ENCODE measurements at places on chromosomes 6 and 20. TPM values are rescaled to one million over a fixed set of nuclear protein-coding genes. Genes with fewer than 3 reads are reported as not detected.

- no peak overlapping the region for H3K4me3 ChIP-seq
- H3K27ac ChIP-seq, result no peak overlapping the region
- H3K27me3 ChIP-seq, result peaks cover 52% of the 10 kb centered on the region
- no peaks in the 10 kb centered on the region for H3K4me1 ChIP-seq
- DNase-seq, result no peak
Observed at GRCh38 chr20:49501917-49502316, 19.4 kb upstream of the KCNB1 start.

- H3K27me3 ChIP-seq, result peaks cover 8% of the 10 kb centered on the region
- H3K36me3 ChIP-seq, result peaks cover 16% of the 10 kb centered on the region
- DNase-seq, result no peak
- H3K4me1 ChIP-seq, result peaks cover 15% of the 10 kb centered on the region
- no peak overlapping the region for H3K27ac ChIP-seq
Observed at GRCh38 chr6:169571123-169571962, 130.5 kb downstream of the WDR27 start.

The MDC1 gene
- total RNA-seq, result 63.2 TPM

The GTSF1L gene
- not detected for total RNA-seq

- no peaks in the 10 kb centered on the region for H3K36me3 ChIP-seq
- no peak overlapping the region for H3K27ac ChIP-seq
- no peak overlapping the region for H3K4me3 ChIP-seq
- peaks cover 3% of the 10 kb centered on the region for H3K27me3 ChIP-seq
- H3K4me1 ChIP-seq, result no peaks in the 10 kb centered on the region
Observed at GRCh38 chr20:48603116-48603818, 224.5 kb downstream of the PREX1 start.

DNA sequence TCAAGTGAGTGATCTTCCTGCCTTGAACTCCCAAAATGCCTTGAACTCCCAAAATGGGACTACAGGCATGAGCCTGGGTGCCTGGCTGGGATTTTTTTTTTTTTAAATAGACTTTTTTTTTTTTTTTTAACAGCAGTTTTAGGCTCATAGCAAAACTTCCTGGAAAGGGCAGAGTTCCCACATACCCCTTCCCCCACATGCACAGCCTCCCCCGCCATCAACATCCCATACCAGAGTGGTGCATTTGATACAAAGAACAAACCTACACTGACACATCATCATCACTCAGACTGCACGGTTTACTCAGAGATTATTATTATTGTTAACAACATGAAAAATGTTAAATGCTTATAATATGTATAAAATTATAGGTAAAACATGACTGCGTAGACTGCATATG is 26.0 kb downstream of the UQCC1 start:
- H3K4me1 ChIP-seq, result peaks cover 8% of the 10 kb centered on the region
- H3K27me3 ChIP-seq, result no peaks in the 10 kb centered on the region
- H3K4me3 ChIP-seq, result no peak overlapping the region
- DNase-seq, result no peak

GRCh38 chr20:38840894-38841470 is 35.5 kb downstream of the PPP1R16B start:
- H3K4me3 ChIP-seq, result no peak overlapping the region
- H3K4me1 ChIP-seq, result peaks cover 58% of the 10 kb centered on the region
- H3K36me3 ChIP-seq, result peaks cover 51% of the 10 kb centered on the region
- DNase-seq, result no peak

The GMDS gene
- 38.5 TPM for total RNA-seq

- no peak for DNase-seq
- H3K4me1 ChIP-seq, result no peaks in the 10 kb centered on the region
- no peak overlapping the region for H3K27ac ChIP-seq
Observed at GRCh38 chr6:66291905-66292304, 584.9 kb upstream of the EYS start.

GRCh38 chr20:42083280-42083679 is 465.1 kb upstream of the CHD6 start:
- H3K4me1 ChIP-seq, result no peaks in the 10 kb centered on the region
- no peak for DNase-seq
- no peak overlapping the region for H3K27ac ChIP-seq

GRCh38 chr6:146895772-146896061 is 296.9 kb downstream of the ADGB start:
- no peak overlapping the region for H3K27ac ChIP-seq
- H3K36me3 ChIP-seq, result no peaks in the 10 kb centered on the region
- H3K27me3 ChIP-seq, result peaks cover 27% of the 10 kb centered on the region
- H3K4me3 ChIP-seq, result no peak overlapping the region
- no peak for DNase-seq

The WFDC10B gene
- not detected for total RNA-seq

DNA sequence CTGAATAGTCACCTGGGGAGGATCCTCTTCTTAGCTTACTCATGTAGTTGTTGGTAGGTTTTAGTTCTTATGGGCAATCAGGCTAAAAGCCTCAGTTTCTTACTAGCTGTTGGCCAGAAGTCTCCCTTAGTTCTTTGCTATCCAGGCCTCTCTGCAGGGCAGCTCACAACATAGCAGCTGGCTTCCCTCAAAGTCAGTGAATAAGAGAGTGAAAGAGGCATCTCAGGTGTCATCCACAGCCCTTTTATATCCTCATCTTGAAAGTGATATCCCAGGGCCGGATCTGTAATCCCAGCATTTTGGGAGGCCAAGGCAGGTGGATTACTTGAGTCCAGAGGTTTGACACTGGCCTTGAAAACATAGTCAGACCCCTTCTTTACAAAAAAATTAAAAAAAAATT is 42.1 kb upstream of the FOXA2 start:
- H3K27me3 ChIP-seq, result no peaks in the 10 kb centered on the region
- no peaks in the 10 kb centered on the region for H3K4me1 ChIP-seq
- H3K4me3 ChIP-seq, result no peak overlapping the region
- no peak overlapping the region for H3K27ac ChIP-seq
- H3K36me3 ChIP-seq, result no peaks in the 10 kb centered on the region
- DNase-seq, result no peak

DNA sequence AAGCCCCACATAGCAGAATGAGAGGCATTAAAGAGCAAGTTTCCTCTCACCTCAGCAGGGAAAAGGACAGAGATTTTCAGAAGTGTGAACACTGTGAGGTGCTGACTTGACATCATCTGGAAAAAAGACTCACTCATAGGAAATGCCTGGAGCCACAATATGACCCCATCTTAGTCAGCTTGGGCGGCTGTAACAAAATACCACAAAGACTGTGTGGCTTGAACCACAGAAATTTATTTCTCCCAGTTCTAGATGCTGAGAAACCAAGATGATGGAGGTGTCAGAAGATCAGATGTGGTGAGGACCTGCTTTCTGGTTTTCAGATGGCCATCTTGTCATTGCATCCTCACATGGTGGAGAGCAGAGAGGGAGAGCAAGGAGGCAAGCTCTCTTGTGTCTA is 253.1 kb downstream of the ADGB start:
- peak; percentile 37 for DNase-seq
- H3K27me3 ChIP-seq, result no peaks in the 10 kb centered on the region
- H3K36me3 ChIP-seq, result peaks cover 28% of the 10 kb centered on the region
- no peak overlapping the region for H3K4me3 ChIP-seq

The FBXO5 gene
- total RNA-seq, result 51.4 TPM

The MYLK4 gene
- 0.10 TPM for total RNA-seq

The ZSCAN31 gene
- total RNA-seq, result 3.0 TPM

DNA sequence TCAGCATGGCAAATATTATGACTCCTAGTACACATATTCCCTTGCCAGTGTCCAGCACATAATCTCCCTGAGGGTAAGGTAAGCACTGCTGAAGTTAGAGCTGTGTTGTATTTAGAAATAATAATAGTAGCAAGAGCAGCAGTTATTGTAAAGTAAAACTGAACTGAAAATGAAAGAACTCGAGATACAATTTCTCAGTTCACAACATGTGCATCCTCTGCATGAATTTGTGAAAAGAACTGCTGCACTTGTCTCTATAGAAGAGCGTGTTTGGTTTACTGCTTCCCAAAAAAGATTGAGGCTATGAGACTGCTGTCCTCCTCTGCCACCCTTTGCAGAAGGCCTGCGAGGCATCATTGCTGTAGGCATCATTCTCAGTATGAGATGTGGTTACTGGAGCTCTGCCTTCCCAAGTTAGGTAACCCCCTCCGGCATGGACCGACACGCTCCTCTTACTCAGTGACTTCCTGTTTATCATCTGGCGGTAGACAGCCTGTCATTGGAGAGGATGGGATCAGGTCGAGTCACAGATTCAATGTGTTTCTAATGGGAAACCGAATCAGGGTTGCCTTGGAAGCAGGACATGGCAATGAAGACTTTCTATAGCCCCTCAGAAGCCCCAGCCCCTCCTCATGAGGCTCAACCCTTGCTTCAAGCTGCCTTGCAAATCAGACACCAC is 48.1 kb downstream of the SLC24A3 start:
- no peak overlapping the region for H3K4me3 ChIP-seq
- H3K4me1 ChIP-seq, result peaks cover 2% of the 10 kb centered on the region
- H3K27me3 ChIP-seq, result no peaks in the 10 kb centered on the region
- no peak overlapping the region for H3K27ac ChIP-seq
- H3K36me3 ChIP-seq, result no peaks in the 10 kb centered on the region
- DNase-seq, result no peak

The OR2J3 gene
- not detected for total RNA-seq

The SLC4A11 gene
- 2.9 TPM for total RNA-seq

- no peaks in the 10 kb centered on the region for H3K27me3 ChIP-seq
- no peak for DNase-seq
- H3K4me3 ChIP-seq, result no peak overlapping the region
Observed at GRCh38 chr20:63745961-63746731, 6.6 kb downstream of the SLC2A4RG start.

DNA sequence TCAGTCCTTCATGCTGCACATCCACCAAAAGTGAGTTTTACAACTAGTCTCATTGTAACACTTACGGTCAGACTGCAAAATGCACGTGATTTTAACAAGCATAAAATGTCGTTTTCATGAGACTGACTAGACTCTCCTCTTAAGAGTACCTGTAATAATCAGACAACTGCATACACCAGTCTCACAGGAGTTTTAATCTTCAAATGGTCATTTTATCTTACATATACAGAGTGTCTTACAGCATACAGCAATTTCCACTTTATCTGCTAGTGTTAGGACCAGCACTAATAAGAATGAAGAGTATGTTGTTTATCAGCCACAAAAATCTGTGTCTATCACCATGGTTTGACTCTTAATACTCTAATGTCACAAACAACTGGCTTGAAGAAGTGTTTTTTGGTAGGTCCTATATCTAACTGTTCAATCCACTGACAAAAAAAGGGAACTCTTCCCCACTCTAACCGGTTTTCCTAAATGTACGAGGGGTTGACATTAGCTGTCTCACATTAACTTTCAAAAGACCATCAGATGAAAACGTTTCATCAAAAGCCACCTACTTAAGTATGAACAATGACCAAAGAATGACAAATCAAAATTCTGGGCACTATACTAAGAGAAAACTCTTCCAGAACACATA is 1.5 kb upstream of the ASF1A start:
- H3K27ac ChIP-seq, result peak overlapping the region; percentile 99
- peaks cover 34% of the 10 kb centered on the region for H3K36me3 ChIP-seq
- peaks cover 48% of the 10 kb centered on the region for H3K4me1 ChIP-seq
- DNase-seq, result no peak

DNA sequence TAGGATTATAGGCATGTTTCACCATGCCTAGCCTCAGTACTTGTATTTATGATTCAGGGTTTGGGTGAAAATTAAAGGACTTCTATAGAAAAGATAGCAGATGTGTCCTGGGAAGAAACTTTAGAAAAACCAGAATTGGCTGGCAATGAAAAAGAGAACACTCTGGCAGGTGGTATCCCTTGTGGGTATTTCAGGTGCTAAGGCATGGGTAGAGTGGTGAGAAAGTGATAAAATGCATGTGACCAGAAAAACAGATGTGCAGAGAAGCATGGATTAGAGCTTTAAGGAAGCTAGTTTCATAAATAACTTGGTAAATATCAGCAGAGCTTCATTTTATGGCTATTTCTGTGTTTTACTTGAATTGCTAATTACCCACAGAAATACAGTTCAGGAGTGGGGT is 622.2 kb downstream of the DOK5 start:
- no peaks in the 10 kb centered on the region for H3K36me3 ChIP-seq
- H3K27ac ChIP-seq, result no peak overlapping the region
- no peak overlapping the region for H3K4me3 ChIP-seq
- DNase-seq, result no peak

GRCh38 chr20:25276533-25277050 is 28.7 kb downstream of the PYGB start:
- no peaks in the 10 kb centered on the region for H3K4me1 ChIP-seq
- no peak for DNase-seq
- H3K36me3 ChIP-seq, result peaks cover 11% of the 10 kb centered on the region
- H3K4me3 ChIP-seq, result no peak overlapping the region
- no peak overlapping the region for H3K27ac ChIP-seq
- no peaks in the 10 kb centered on the region for H3K27me3 ChIP-seq

DNA sequence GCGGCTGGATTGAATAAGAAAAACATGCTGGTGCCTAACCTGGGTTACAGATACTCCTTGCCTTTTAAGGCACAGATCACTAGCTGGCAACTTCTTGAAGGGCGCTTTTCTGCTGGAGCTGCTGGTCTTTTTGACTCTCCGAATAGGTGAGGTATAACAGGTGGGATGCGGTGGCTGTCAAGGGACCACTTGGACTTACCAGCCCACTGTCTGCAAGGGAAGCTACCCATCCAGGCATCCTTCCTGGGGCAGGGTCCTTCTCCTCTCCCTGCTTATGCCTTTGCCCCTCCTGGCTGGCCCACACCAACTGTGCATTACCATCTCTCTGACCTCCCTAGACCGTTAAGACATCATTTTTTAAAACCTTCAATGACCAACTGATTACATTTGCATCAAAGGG is 57.4 kb downstream of the NPEPL1 start:
- H3K27ac ChIP-seq, result no peak overlapping the region
- no peak overlapping the region for H3K4me3 ChIP-seq
- no peaks in the 10 kb centered on the region for H3K4me1 ChIP-seq
- peaks cover 12% of the 10 kb centered on the region for H3K27me3 ChIP-seq
- no peak for DNase-seq
- H3K36me3 ChIP-seq, result no peaks in the 10 kb centered on the region

DNA sequence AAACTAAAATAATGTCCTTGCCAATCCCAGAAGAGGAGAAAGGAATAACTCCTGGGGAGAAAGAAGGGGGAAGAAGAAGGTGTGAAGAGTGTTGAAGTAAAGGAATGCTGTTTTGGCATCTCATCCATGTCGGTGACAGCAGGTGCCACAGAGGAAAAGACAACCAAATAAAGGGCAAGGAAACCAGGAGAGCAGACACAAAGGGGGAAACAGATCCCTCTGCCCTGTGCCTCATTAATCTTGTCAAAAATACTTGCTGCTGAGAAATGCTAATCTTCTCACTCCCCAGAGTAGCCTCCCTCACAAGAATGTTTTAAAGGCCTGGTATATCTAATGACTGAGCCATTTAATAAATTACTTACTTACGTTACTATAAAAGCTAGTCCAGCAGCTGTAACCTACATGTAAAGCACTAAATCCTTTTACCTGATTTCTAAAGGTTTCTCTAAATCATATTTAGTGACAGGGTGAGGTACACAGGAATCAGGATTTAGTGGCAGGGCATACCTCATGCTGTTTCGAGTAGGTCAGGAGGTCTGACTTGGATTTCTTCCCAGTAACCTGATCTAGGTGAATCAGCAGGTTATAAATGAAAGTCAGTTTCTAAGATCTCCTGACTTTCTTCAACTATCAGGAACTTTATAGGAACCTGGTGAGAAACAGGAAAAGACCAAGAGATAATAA is 377.1 kb downstream of the CENPW start:
- DNase-seq, result no peak
- H3K4me1 ChIP-seq, result no peaks in the 10 kb centered on the region
- H3K4me3 ChIP-seq, result no peak overlapping the region

- no peaks in the 10 kb centered on the region for H3K27me3 ChIP-seq
- H3K27ac ChIP-seq, result no peak overlapping the region
- no peak for DNase-seq
Observed at GRCh38 chr6:74715355-74716085, 490.3 kb downstream of the COL12A1 start.

The AVP gene
- total RNA-seq, result not detected

GRCh38 chr6:73231986-73232391 is 6.7 kb upstream of the KHDC1L start:
- H3K4me3 ChIP-seq, result no peak overlapping the region
- H3K27ac ChIP-seq, result no peak overlapping the region
- no peaks in the 10 kb centered on the region for H3K27me3 ChIP-seq
